ENCODE measurements at places on chromosomes 5 and 9.

DNA sequence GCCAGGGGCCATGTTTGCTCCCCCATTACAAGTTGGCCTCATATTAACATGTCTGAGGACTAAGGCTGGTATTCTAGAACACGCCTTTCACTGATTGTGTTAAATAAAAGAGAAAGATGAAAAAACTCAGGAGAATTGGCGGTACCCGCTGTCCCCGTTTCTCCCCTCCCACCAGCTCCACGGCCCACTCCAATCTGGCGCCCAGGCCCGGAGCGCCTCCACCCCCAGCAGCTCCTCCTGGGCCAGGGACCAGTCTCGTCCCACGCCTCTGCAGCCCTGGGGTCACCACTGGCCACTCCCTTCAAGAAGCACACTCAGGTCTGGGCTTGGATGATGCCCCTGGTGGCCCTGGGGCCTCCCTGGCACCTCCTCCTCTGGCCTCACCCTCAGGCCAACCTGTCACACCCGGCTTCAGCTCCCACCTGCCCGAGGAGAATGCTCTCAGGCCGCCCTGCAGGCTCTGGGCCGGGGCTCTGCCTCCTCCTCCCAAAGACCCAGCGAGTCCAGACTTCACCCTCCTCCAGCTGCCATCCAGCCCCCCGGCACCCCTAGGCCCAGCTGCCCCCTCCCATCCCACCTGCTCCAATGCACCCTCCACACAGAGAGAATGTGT is 133.0 kb upstream of the PPP1R26 start:
- no peaks in the 10 kb centered on the region for H3K27me3 ChIP-seq
- peaks cover 3% of the 10 kb centered on the region for H3K4me1 ChIP-seq
- H3K4me3 ChIP-seq: no peak overlapping the region
- no peaks in the 10 kb centered on the region for H3K36me3 ChIP-seq
- DNase-seq: no peak

GRCh38 chr9:118640836-118641560 is 728.2 kb downstream of the BRINP1 start:
- no peaks in the 10 kb centered on the region for H3K36me3 ChIP-seq
- H3K4me3 ChIP-seq: no peak overlapping the region
- no peaks in the 10 kb centered on the region for H3K27me3 ChIP-seq

GRCh38 chr5:10724781-10725507 is 36.1 kb downstream of the DAP start:
- H3K4me1 ChIP-seq: peaks cover 7% of the 10 kb centered on the region
- no peak for DNase-seq
- peaks cover 10% of the 10 kb centered on the region for H3K36me3 ChIP-seq
- H3K27me3 ChIP-seq: no peaks in the 10 kb centered on the region
- H3K27ac ChIP-seq: no peak overlapping the region
- no peak overlapping the region for H3K4me3 ChIP-seq

GRCh38 chr9:36772449-36773403 is 200.0 kb downstream of the MELK start:
- peaks cover 4% of the 10 kb centered on the region for H3K4me1 ChIP-seq
- no peak overlapping the region for H3K4me3 ChIP-seq
- H3K27ac ChIP-seq: no peak overlapping the region
- H3K27me3 ChIP-seq: no peaks in the 10 kb centered on the region
- DNase-seq: no peak
- no peaks in the 10 kb centered on the region for H3K36me3 ChIP-seq

DNA sequence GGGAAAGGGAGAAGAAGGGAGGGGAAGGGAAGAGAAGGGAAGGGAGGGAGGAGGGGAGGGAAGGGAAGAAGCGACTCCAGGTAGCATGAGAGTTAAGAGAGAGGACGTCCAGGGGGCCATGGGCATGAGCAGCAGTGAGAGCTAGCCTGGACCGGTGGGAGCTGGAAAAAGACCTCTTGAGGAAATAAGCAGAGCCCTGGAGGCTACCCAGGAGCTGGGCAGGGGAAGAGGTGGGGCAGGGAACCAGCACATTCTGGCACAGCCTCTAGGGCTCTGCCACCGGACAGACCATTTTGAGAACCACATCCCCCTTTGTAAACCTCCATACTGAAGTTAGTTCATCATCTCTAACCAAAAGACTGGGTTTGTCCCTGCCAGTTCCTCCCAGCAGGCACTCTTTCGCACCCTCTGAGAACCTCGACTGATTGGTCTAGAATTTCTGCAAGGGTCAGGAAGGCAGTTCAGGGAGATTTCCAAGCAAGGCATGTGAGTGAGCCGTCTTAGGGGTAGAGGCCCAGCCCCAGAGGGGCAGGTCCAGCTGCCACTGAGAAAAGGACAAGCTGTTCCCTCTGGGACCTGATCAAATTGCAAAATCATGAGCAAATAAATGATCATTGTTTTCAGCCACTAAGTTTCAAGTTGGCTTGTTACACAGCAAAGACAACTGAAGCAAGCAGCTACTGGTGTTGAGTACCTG is 11.6 kb downstream of the NAIF1 start:
- peaks cover 4% of the 10 kb centered on the region for H3K27me3 ChIP-seq
- DNase-seq: no peak
- H3K4me1 ChIP-seq: peaks cover 18% of the 10 kb centered on the region

GRCh38 chr5:31459594-31459993 is 72.3 kb downstream of the DROSHA start:
- no peak overlapping the region for H3K4me3 ChIP-seq
- no peak for DNase-seq
- H3K27ac ChIP-seq: no peak overlapping the region
- no peaks in the 10 kb centered on the region for H3K4me1 ChIP-seq
- H3K36me3 ChIP-seq: peaks cover 94% of the 10 kb centered on the region
- H3K27me3 ChIP-seq: no peaks in the 10 kb centered on the region

All from neuronal stem cell (in vitro differentiated cells).